ENCODE measurements at places on chromosomes 4 and X.
A peak's percentile ranks its signal among the peaks of the same experiment; 100 is the strongest.

- no peak for DNase-seq
Measured at GRCh38 chr4:37662861-37663390, 23.2 kb downstream of the RELL1 start.

DNA sequence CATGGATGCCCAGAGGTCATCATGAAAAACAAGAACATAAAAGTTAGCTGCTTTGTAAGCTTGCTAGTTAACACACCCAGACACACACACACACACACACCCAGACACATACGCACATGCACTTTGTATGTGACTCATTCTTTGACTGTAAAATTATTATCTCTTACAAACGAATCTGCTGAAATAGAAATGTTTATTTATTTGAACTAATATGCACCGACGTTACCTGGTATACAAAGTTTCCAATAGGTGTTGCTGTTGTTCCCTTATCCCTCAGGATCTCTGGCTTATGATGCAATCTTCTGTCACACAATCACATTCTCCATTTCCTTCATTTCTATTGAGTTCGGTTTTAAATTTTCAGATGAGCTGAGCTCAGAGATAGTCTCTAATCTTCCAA is 209.3 kb downstream of the PTTG2 start:
- peak; percentile 78 for DNase-seq

DNA sequence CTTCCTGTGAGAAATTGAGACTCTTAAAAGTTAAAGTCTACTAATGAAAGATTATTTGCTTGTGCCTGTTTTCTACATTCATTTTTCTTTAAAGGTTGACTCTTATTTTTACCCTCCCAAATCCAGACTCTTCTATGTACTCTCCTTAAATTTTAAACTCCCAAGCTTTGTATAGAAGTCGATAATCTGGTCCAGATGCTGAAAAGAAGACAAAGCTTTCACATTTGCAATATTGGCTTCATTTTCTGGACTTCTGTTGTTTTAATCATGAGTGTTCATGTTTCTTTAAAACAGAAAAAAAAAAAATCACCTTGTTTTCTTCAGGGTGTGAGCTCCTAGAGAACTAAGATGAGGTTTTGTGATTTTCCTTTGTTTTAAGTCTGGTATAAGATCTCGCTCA is 53.2 kb upstream of the TBC1D14 start:
- DNase-seq = no peak

DNA sequence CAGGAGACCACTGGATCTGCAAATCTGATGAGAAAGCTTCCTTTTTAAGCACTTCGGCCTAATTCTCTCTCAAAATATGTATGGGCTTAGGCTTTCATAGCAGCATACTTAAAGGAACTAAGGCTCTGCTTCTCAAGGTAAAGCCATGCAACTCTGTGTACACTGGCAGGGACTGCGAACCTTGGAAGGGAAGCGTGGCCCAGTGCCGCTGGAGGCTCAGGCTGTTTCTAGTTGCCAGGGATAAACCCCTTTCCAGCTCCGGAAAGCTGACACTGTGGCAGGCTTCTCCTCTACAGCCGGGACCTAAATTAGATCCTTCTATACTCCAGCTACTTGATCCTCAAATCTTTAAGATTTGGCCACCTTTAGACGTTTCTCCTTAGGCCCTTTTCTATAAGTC is 1091.3 kb upstream of the TENM3 start:
- no peak for DNase-seq

GRCh38 chr4:90185416-90185815 is 58.2 kb downstream of the CCSER1 start:
- DNase-seq = no peak

GRCh38 chr4:11535333-11535732 is 106.6 kb upstream of the HS3ST1 start:
- no peak for DNase-seq

DNA sequence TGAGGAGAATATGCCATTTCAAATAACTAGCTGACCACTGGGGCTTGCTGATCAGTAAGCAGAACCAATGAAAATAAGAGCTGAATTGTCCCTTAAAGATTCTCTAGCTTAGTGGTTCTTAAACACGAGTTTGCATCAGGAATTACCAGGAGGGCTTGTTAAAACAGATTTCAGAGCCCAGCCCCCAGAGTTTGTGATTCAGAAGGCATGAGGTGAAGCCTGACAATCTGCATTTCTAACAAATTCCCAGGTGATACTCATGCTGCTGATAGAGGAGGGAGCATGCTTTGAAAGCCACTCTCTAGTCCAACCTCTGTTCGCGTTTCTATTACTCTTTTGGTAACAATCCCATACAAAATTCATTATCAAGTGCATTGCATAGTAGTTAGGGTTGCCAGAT is 35.5 kb downstream of the DCX start:
- no peak for DNase-seq

DNA sequence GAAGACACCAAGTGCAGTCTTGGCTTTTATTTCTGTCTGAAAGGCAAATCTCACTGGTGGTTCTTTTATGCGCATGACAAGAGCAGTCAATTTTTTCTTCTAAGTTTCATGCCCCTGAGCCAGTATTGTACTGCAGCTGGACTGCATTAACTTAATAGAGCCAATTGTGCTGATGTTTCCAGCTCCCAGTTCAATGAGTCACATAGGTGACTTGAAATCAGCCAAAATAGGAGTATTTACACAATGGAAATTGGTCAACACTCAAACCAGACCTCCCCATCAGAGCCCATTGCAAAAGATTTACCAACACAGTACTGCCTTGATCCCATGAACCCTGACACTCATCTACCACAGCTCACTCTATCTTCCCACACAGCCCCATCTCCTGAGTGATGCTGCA is 100.3 kb upstream of the GUCY1A1 start:
- no peak for DNase-seq

DNA sequence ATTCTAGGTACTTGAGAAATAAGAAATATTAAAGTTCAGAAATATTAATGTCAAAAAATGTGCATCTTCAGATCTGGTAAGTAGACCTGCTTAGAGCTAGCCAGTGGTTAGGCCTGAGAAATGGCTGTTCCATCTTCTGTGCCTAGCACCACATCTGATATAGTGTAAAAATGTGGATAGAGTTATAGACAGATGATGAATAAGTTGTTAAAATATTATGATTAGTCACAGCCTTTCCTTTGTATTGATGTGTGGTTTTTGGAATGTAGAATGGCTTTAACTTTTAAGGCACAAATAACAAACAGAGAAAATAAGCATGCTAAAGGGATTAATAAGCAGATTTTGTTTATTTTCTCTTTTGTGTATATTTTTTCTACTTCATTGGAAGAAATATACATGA is 133.5 kb upstream of the NUDT6 start:
- DNase-seq = no peak

DNA sequence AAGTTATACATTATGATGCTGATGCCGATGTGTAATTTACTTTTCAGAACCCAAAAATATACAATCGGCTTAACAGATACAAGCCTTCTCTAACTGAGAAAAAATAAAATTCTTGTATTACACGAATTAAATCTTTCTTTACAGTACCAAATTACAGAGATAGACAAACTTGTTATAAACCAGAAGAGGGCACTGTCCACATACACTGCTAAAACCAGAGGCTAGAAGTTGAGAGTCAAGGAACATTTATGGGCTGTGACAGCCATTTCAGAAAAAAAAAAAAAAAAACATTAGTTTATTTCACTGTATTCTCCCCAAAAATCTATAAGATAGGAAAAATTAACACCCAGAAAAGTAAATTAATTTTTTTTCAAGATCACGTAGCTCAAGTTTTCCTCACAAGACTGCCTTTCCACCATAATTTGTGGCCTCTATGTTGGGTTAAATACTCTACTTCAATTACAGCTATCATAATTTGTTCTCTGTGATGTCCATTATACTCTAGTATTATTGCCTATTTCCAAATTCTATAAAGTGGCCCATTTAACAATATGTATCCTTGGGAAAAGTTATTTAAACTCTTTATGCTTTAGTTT is 12.0 kb downstream of the EREG start:
- peak; percentile 68 for DNase-seq

DNA sequence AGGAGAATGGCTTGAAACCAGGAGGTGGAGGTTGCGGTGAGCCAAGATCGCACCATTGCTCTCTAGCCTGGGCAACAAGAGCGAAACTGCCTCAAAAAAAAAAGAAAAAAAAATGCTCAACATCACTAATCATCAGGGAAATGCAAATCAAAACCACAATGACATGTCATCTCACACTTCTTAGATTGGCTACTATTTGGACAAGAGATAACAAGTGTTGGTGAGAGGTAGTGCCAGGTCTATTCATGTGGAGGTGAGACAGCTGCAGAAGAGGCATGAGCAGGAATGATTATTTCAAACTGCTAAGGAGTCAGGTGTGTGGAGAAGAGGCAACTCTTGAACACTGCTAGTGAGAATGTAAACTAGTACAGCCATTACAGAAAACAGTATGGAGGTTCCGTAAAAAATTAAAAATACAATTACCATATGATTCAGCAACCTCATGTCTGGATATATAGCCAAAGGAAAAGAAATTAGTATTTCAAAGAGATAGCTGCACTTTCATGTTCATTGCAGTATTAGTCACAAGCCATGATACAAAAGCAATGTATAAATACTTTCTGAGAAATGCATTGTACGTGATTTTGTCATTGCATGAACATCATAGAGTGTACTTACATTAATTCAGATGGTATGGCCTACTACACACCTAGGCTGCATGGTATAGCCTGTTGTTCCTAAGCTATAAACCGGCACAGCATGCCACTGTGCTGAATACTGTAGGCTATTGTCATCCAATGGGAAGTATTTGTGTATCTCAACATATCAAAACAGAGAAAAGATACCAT is 75.3 kb downstream of the TMEM144 start:
- DNase-seq = no peak

DNA sequence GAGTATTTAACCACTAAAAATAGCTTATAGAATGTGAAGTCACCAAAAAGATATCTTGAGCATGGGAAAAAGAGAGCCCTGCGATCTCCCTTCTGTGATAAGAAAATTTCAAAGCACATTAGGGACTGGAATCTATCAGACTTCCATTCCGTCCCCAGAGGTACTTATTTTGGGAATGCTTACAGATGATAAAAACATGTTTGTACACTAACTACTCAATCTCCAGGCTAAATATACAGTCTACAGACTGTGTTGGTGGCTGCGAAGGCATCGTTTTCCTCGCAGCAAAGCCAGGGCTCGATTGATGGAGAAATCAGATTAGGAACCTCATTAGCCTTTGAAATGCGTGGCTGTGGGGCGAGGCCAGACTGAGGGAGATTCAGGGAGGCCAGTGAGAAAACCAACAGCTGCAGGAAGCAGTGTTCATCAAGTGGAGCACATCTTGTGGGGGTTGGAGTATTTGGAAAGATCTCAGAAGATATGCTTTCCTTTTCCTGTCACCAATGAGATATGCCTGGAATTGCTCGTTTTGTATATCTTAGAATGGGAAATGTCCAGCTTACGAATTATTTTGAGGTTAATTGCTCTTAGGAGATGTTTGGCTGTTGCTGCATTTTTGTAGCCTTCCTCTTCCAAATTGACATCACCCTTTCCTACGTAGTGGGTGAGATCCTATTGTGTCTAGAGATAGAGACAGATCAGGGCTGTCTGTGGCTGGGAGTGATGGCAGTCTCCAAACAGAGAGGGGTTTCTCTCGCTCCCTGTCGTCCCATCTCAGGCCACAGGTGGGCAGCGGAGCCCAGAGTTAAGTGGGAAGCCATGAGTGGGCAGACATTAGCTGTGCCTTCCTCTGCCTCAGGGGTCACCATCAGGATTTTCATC is 224.9 kb upstream of the FAT1 start:
- DNase-seq = no peak

- DNase-seq = no peak
Measured at GRCh38 chr4:56727150-56727549, 46.1 kb upstream of the HOPX start.

GRCh38 chr4:106114270-106114669 is 201.7 kb downstream of the TBCK start:
- no peak for DNase-seq

GRCh38 chr4:147840838-147841738 is 109.2 kb downstream of the ARHGAP10 start:
- DNase-seq = no peak
